ENCODE measurements at places on chromosomes 4 and X. TPM values are rescaled to one million over a fixed set of nuclear protein-coding genes. Genes with fewer than 3 reads are reported as not detected.

Gene NXF2
- not detected for total RNA-seq

Gene TGIF2LX
- not detected for total RNA-seq

Gene VCX3B
- total RNA-seq: not detected

Gene SAGE1
- not detected for total RNA-seq

Gene TCEAL6
- total RNA-seq: not detected
